ENCODE measurements at places on chromosomes 12 and 14.
A peak's percentile ranks its signal among the peaks of the same experiment; 100 is the strongest.

DNA sequence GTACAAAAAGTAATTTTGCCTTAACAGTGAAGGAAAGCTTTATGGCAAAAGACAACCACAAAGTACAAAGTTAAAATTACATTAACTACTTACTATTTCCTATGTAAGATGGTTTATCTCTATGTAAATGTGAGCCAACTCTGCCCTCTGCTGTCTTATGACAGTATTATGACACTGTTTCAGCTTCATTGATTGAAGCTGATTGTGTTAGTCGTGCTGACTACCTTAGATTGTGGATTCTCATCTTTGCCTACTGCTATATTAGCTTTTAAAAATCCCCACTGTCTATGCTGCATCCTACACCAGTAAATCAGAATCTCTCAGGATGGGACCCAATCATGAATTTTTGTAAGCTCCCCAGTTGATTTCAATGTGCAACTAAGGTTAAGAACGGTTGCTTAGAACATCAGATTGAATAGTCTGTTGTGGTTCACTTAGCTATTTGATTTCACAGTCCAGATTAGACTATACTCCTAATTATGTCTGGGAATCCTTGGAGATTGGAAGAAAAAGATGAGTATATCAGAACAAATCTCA is 12.2 kb upstream of the SPTB start:
- DNase-seq: peak; percentile 84

- no peak for DNase-seq
These were observed 13.8 kb upstream of the METAP2 start for GRCh38 chr12:95460105-95460504.

DNA sequence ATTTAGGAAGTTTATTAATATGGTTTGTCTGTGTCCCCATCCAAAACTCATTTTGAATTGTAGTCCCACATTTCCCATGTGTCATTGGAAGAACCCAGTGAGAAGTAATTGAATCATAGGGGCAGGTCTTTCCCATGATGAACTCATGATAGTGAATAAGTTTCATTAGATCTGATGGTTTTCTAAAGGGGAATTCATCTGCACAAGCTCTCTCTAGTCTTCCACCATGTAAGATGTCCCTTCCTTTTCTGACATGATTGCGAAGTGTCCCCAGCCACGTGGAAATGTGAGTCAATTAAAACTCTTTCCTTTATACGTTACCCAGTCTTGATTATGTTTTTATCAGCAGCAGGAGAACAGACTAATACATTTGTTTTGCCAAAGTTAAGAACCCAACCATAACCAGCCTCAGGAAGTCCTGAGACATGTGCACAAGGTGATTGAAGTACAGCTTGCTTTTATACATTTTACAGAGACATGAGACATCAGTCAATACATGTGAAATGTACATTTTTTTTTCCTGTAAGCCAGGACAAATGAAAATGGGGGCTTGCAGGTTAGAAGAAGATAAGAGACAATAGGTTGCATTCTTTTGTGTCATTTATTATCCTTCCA is 1136.7 kb downstream of the TMEM121 start:
- no peak for DNase-seq

GRCh38 chr14:55272922-55273321 is 1.7 kb downstream of the FBXO34 start:
- DNase-seq: peak; percentile 28

GRCh38 chr12:20805921-20806320 is 4.6 kb upstream of the SLCO1B3 start:
- DNase-seq: no peak

GRCh38 chr12:92439420-92439805 is 263.4 kb upstream of the PLEKHG7 start:
- DNase-seq: peak; percentile 64

GRCh38 chr12:7122811-7123769 is 5.6 kb downstream of the RBP5 start:
- no peak for DNase-seq

GRCh38 chr12:67716817-67717216 is 68.3 kb downstream of the DYRK2 start:
- DNase-seq: peak; percentile 59

GRCh38 chr12:57263096-57263495 is 12.1 kb upstream of the STAC3 start:
- no peak for DNase-seq

DNA sequence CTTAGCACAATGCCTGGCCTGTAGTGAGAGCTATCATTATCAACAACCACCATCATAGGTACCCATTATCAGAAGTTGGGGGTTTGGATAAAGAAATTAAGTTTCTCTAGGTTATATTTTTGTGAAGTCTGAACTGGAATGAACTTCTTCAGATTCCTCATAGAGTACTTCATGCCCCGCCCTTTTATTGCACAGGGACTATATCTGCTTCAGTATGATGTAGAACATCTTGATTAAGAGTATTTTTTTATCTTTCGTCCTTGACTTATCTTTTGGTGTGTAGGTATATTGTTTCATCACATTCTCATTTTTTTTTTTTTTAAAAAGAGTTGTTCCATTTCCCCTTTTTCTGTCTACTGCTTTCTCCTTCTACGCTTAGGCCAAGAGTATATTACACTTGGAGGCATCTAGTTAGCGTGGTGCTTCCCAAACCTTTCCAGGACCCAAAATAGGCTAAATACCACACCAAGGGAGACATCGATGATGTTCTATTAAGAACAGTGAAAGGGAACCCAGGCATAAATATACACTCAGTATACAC is 467.5 kb downstream of the ZFP36L1 start:
- DNase-seq: no peak

GRCh38 chr14:23294734-23295561 is 7.7 kb downstream of the PPP1R3E start:
- DNase-seq: peak; percentile 78

DNA sequence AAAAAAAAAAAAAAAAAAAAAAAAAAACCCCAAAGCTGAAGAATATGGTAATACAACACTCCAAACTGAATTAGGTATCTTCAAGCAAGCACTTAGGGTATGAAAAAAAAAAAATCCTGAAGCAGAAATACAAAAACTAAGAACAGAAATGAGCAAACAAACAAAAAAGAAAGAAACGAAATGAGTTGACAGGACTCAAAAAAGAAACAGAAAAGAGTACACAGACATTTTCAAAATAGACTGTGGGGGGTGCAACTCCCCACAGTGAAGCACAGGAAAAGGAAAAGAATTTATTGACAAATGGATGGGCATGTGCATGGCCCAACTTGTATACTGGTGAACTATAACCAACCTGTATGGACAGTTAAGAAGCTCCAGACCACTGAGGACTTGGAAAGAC is 24.6 kb downstream of the RPS6KA5 start:
- no peak for DNase-seq

DNA sequence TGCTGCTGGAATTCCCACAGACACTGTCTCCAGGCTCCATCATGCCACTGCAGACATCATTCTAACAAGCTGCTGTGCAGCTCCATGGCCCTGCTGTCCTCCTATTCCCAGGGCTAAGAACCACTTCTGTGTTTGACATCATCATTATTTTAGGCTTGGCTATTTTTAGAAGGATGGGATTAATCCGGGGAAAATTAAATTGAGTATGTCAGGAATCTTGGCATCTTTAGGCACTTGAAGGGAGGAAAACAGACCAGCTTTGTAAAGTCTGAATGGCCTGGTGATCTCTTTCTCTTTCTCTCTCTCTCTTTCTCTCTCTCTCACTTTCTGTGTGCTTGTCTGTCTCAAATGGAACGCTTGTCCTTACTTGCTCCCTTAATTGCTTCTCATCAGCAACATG is 568.3 kb upstream of the FLRT2 start:
- no peak for DNase-seq

DNA sequence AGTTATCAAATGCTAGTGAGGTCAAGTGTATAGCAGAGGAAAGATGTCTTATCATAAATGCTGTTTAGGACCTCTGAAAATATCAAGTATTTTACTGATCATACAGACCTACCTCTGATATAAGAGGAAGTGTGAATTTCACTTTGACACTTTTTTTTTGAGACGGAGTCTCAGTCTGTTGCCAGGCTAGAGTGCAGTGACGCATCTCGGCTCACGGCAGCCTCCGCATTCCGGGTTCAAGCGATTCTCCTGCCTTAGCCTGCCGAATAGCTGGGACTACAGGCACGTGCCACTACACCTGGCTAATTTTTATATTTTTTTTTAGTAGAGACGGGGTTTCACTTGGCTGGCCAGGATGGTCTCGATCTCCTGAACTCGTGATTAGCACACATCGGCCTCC is 55.1 kb upstream of the PIK3C2G start:
- no peak for DNase-seq

DNA sequence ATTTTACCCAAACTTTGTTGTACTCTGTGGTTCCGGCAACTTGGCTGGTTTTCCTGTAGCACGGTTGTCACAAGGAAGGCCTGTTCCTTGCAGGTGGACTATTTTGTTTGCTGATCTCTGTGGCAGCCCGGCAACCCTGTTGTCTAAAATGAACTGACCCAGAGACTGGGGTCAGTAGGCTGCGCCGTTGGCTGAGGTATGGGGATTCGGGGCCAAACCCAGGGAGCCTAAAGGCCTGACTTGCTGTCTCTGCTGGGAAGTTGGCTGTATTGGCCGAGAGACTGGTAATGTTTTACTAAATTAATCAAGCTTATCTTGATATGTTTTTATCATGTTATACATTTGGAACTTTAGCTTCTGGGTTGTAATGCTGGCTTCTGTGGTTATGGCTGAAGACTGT is 13.8 kb downstream of the SMIM41 start:
- DNase-seq: peak; percentile 76

GRCh38 chr14:103849151-103849886 is 1.9 kb upstream of the PPP1R13B start:
- DNase-seq: no peak

DNA sequence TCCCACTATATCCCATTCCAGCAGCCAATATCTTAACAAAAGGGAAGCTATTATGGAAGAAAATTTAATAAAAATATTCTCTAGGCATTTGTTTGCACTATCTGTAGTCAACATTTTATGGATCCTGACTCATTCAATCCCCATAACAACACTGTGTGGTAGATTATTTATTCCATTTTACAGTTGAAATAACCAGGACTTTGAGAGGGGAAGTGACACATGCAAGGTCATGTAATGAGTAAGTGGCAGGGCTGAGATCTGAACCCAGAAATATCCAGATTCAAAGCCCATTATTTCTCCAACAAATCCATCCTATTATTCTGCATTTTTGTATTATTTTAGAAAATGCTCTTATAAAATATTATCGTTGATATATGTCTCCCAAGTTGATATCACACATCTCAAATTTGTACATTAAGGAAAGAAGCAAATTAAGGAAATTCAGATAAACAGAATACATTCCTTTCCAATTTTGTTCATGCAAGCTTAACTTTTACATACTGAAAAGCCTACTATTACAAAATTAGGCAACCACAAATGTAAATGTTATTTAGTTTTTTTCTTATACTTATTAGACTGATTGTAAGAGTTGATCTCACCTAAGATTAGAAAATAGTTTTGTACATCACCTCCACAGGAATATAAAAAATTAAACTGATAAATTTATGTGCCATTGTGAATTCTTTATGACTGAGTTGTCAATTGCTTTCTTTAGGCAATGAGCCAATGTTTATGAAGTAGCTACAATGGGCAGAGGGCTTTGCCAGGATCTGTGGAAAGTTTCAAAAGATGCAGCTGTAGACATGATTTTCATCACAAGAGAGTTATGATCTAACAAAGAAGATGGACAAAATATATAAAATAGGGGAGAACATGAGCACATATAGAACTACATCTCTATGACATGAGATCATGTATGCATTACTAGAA is 55.1 kb upstream of the E2F7 start:
- DNase-seq: no peak

GRCh38 chr12:105773471-105773870 is 365.3 kb downstream of the NUAK1 start:
- DNase-seq: no peak

GRCh38 chr12:34214011-34214410 is 191.7 kb downstream of the ALG10 start:
- no peak for DNase-seq

GRCh38 chr12:80490329-80490728 is 46.3 kb downstream of the PTPRQ start:
- no peak for DNase-seq

DNA sequence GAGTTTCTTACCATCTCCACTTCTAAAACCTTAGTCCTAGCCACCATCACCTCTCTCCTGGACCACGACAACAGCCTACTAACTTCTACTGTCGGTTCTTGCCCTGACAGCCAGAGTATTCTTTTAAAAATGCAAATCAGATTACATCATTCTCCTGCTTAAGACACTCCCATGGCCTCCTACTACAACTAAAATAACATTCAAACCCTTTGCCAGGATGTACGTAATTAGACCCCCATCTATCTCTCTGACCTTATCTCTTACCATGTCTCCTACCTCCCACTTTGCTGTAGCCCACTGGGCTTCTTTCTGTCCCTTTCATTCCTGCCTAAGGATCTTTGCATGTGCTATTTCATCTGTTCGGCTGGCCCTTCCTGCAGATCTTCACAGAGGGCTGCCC is 27.6 kb downstream of the TRIM9 start:
- no peak for DNase-seq

- no peak for DNase-seq
These were observed 353.0 kb downstream of the CCDC91 start for GRCh38 chr12:28543021-28543890.

- DNase-seq: no peak
These were observed 7.4 kb upstream of the COX16 start for GRCh38 chr14:70366911-70367310.

DNA sequence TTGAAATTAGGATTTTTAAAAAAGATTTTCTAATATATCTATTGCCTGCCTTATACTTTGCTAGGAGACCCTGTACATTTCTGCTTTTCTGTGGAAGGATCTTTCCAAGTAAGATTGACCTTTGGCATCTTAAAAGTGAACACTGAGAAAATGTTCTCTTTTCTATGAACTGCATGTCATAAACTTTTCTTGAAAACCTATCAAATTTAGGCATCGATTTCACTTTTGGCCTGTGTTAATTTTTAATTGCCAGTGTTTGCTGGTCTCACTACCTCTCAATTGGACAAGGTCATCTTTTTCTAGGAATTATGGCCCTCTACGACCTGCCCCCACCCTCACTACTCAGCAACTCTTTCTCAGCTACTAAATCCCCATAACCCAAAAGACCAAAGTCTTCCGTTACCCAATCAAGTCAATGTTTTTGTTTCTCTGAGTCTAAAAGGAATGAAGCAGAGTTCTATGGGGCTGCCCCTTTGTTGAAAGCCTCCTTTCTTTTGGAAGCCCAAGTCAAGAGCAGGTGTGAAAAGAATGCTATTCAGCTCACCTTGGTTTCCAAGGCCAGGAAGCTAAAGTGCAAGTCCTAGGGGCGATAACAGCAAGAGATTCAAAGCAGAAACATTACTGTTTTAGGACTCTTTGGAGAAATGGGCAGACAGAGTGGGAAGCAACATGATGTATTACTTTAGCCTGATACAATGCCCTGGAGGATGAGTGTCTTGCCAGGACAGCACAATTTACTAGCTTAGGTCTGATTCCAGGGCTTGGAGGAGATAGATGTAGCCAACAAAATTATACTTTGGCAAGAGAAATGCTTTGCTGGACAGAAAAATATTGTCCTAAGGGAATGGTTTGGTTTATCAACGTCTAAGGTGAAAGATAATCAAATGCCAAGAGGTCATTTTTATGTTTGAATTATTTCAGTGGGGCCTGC is 55.0 kb downstream of the IGF1 start:
- DNase-seq: no peak

All from NCI-H69 (cell line).